ELF-1 (cell line): ENCODE measurements at places on chromosomes 4 and X.

GRCh38 chr4:123077330-123077729 is 154.9 kb upstream of the NUDT6 start:
- no peak for DNase-seq

- no peak for DNase-seq
Observed at GRCh38 chr4:182273191-182273935, 30.2 kb downstream of the TENM3 start.

- no peak for DNase-seq
Observed at GRCh38 chr4:159941076-159941475, 838.2 kb downstream of the RAPGEF2 start.

DNA sequence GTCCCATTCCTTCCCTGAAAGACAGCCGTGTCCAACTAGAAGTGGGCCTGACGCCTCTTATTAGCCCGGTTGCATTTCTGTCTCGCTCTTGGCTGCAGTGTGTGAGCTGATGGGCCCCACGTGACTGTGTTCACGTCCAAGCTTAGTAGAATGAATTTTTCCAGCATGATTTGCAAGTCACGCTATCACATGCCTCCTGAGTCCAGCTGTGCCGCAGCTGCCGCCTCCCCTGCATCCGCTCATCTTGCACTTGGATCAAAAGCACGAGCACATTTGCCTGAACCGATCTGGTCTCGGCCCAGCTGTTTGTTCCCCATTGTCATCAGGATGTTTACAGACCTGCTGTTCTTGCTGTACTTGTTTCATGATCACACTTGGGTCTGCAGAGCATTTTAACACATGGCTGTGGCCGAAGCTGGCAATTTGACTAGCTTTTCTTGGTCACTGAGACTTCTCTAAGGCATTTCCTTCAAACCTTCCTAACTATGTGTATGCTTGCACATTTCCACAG is 126.5 kb downstream of the KIT start:
- no peak for DNase-seq

DNA sequence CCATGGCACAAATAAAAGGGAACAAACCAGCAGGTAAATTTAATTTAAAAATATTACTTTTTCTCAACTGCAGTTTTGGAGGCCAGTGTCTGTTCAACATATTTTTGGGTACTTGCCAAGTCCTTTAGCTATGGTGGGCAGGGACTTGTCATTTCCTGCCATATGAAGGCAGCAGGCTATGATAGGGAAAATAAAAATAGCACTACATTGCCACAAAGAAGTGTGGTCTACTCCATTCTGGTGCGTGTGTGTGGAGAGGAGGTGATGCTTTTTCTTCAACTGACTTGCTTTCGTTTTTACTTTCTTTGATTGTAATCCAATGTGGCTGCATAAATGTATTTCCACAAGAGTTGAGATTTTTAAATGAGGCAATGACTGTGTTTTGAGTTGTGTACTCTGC is 17.2 kb downstream of the GPR174 start:
- no peak for DNase-seq

GRCh38 chr4:44257461-44257860 is 191.1 kb downstream of the KCTD8 start:
- no peak for DNase-seq

- peak; percentile 68 for DNase-seq
Observed at GRCh38 chrX:149511081-149511480, 6.0 kb upstream of the IDS start.

DNA sequence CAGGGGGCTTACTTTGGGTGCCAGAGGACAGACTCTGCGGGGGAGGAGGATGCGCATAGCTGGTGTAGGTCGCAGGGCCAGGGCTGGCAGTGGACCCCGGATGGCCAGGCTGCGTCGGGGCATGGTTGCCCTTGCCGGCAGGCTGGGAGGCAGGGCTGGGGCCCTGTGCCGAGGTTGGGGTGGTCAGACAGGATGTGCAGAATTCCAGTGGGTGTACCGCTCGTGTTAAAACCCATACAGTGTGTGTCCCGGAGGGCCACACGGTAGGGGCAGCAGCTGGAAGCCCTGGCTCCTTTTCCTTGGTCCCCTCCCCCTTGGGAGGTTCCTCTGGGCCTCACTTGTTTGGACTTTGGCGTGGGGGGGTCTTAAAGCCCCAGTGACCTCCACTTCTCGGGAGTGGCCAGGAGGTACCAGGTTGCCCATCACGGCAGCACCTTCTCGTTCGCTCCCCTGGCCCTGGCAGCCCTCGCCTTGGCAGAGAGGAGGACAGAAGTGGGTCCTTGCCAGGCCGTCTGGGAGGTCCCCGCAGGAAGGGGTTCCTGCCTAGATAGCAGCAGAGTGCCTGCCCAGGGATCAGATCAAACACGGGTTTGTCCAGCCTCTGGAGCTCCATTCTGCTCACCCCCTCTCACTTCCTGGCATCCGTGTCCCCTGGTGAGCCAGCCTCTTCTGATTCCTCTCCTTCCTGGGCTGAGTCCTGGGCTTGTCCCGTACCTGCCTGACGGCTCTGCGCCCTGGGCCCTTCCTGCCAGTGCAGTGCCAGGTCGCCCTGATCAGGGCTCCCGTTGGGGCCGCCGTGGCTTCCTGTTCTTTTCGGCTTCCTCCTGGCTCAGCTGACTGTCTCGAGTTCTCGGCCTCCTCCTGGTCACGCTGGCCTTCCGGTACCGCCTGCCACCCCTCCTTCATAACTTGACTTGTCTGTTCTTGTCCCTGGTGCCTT is 56.7 kb upstream of the HGFAC start:
- DNase-seq: no peak

- no peak for DNase-seq
Observed at GRCh38 chr4:118935819-118936218, 47.2 kb downstream of the SYNPO2 start.

GRCh38 chr4:156969101-156969500 is 2.5 kb downstream of the PDGFC start:
- no peak for DNase-seq

- no peak for DNase-seq
Observed at GRCh38 chr4:183287677-183288076, 32.4 kb downstream of the CLDN22 start.

DNA sequence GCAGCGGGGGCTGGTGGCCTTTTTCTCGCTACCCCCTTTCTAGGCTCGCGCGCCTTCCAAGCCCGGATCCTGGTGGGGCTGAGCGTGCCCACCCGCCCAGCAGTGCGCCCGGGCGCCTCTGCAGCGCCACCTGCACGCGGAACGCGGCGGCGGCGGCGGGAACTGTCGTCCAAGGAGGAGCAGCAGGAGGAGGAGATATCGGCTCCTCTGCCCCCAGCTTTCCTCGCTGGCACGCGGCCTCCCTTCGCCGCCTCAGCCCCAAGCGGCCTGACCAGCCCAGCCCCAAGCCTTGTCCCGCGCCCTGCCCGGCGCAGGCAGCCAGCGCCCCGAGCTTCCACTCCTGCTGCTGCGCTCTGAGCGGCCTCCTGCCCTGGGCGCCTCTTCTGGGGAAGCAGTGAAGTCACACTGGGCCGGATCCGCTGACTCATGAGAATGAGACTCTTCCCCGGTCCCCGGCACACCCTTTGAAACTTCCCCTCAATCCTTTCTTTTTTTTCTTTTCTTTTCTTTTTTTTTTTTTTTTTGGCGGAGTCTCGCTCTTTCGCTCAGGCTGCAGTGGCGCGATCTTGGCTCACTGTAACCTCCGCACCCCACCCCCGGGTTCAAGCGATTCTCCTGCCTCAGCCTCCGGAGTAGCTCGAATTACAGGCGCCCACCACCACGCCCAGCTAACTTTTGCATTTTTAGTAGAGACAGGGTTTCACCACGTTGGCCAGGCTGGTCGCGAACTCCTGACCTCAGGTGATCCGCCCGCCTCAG is 10.6 kb upstream of the ELF4 start:
- DNase-seq: peak; percentile 94

GRCh38 chr4:23483320-23483960 is 406.4 kb downstream of the PPARGC1A start:
- no peak for DNase-seq

GRCh38 chr4:89204624-89205023 is 93.3 kb downstream of the TIGD2 start:
- DNase-seq: no peak

DNA sequence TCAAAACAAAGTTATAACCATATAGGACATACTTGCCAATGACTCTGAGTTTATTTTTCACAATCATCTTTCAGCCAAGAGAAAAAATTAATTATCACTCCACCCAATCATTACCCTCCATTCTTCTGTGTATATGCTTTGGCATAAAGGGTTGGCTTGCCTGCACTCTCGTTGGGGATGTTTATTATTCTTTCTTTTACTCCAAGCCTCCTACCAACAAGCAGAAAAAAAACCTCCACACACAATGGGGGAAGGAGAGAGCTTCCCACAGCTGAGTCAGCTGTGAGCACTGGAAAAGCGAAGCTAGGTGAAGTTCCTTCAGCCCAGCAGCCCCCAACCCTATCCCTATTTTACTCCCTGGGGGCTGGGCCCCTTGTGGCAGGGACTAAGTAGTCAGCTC is 1.5 kb downstream of the OPHN1 start:
- no peak for DNase-seq

- no peak for DNase-seq
Observed at GRCh38 chr4:105282489-105282888, 135.8 kb downstream of the TET2 start.

- no peak for DNase-seq
Observed at GRCh38 chrX:50953832-50954231, 43.3 kb downstream of the BMP15 start.
